ENCODE measurements at places on chromosomes 1 and 21.

GRCh38 chr1:157249739-157250138 lies 111.5 kb upstream of the ETV3 start:
- no peak for DNase-seq

DNA sequence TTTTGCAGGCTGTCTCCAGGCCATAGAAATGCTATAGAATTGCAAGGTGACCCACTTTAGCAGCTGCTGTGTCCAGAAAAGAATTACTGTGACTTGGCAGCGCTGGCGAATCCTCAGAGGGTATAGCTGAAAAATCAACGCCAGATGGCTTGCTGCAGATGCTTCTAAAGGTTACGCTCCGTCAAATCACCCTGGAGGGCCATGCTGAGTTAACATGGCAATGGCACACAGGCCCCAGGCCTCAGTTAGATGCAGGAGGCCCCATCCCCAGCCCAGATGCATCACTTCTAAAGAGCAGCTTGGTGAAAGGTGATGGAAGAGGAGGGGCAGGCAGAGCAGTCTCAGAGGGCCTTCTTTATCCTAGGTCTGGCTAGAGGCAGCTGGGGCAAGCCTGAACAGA lies 18.0 kb downstream of the KIAA1614 start:
- DNase-seq = no peak

DNA sequence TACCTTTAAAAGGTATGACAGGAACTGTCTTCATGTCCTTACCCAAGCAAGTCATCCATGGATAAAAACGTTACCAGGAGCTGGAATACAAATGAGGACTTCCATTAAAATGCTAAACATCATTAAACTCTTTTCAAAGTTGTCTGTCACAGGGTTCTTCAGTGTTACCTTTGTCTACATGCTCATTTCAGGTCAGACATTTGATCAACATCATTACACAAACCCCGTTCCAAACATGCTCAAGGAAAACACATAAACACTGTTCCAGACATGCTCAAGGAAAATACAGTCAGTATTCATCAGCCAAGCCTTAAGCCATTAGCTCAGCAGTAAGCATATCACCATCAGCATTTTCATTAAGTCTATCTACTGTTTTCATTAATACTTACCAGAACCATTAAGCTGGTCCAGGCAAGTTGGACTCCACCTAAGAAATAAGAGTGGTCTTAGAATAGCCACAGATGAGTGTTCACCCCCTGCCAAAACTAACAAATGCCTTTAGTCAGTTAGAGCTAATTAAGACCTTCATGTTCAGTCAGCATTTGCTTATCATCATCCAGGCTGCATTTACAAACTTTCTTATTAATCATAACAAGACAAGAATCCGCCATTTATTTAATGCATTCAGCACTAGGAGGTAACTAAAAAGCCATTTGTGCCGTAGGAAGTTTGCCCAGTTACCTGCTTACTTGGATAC lies 2.2 kb downstream of the GAS5 start:
- DNase-seq = no peak

- DNase-seq = no peak
These were observed 221.7 kb downstream of the COL11A1 start for GRCh38 chr1:102886638-102887037.

GRCh38 chr1:44067266-44068250 lies 36.3 kb upstream of the SLC6A9 start:
- no peak for DNase-seq

DNA sequence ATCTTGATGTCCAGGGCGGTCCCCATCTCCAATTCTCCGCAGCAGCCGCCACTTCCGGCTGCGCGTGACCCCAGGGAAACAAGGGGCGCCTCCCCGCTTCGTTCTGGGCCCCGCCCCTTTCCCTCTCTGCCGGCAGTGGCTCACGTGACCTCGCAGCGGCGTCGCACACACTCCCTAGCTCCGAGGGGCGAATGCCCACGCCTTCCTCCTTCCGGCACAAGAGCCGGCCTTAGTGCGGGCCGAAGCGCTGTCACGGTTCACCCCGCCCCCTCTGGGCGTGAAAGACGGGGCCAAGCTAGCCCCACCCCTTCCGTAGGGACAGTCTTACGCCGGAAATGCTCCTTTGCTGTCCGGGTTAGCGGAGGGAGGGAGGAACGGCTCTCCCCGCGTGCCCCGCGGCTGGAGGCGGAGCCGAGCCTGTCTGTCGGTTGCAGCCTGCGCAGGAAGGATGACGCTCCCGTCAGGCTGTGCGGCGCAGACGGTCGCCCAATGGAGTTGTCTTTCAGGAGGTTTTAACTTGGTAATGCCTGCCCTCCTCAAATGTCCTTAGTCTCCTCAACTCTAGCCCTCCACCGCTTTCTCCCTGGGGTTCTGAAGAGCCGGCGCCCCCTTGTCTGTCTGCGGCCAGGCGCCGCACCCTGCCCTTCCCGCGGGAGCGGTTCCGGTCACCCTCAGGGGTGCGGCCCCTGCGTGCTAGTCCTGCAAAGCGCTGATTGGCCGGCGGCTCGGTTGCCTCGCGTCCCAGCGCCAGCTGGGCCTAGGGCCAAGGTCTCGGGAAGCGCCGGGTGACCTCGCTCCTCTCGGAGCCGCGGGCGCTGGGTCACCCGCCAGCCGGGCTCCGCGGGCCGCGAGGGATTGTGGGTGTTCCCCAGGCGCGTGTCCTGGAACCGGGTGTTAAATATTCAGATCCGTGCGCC lies at the start of gene VPS26C:
TSS of gene VPS26C (minus strand) at position 66 of the 917 bp plus-strand sequence. CDS start at position 26, 40 bp downstream.
- DNase-seq = peak; percentile 98

DNA sequence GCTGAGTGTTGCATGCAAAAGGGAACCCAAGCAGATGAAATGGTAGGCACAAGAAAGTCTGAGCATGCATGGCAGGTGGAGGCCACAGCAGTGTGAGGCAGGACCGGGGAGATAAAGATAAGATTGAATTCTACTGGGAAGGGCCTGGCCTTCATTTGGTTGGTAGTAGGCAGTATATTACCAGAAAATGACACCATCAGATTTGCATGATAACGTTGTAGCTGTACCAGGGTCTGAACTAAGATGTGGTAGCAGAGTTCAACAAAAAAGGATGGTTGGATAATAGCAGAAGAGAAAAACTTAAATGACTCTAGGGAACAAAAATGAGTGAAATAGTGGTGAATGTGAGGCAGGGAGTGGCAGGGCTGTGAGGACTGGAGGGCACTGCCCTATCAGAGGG lies 75.6 kb upstream of the DNAJC6 start:
- no peak for DNase-seq

- no peak for DNase-seq
These were observed 106.7 kb upstream of the C8B start for GRCh38 chr1:57072401-57073110.

DNA sequence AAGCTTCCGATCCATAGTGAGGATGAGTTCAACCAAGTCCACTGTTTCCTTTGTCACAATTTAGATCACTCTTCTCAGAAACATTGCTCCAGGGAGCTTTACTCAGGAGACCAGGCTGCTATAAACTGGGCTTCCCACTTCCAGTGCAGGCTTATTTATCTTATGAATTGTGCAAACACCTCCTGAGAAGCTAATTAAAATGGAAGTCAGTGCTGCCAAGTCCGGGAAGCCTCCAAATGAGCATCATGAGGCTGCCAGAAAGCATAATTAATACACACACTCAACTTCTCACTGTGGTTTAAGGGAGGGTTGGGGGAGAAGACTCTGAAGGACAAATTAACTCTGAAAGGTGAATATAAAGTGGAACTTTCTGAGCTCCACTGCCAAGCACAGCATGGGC lies 145.0 kb upstream of the SGIP1 start:
- DNase-seq = no peak

- no peak for DNase-seq
These were observed 23.5 kb downstream of the DNAJC6 start for GRCh38 chr1:65332821-65333220.

DNA sequence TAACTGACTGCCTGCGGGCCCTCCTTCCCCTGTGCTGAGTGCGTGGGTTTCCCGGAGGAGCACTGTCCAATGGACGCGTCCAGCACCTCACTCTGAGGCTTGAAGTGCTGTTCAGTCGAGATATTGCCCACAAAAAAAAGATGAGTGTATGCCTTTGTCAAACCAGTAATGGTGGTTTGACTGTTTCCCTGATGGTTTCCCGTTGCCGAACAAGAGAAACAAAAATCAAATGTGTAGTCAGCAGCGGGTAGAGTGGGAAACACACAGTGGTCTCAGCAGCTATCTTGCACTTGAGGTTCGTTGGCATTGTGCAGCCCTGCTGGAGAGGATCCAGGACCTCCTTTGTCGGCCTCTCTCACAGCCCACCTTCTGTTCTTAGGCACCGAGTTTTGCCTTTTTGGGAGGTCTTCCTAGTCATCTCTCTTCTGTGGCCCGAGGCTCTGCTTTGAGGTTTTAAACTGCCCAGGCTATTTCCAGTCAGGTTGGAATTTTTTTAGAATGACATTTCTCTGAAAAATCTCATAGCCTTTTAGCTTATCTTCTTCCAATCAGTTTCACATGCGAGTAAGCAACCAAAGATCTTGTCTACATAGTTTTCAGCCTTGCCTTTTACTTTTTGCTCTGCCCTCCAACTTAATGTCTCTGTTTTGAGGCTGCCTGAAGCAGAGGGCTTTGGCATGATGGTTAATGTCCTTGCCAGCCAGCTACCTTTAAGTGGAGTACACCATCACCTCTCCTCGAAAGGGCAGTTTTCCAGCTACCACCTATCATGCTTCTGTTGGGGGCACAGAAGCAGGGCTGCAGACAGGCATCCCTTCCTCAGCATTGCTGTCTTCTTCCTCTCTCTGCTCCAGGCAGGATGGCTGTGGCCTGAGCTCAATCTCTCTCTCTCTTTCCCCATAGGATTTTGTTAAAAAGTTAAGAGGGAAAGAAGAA lies 132.3 kb downstream of the URB2 start:
- no peak for DNase-seq

DNA sequence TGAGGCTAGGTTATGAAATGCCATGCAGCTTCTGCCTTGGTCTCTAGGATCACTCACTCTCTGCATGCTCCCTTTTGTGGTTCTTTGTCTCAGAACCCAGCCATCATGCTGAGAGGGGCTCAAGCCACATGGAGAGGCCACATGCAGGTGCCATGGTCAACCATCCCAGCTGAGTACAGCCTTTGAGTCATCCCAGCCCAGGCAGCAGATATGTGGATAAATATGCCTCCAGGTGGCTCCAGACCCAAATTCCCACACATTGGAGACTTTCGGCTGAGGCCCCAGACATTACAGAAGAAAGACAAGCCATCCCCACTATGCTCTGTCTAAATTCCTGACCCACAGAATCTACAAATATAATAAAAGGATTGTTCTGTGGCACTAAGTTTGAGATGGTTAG lies 102.0 kb downstream of the LHX9 start:
- DNase-seq = no peak

GRCh38 chr1:234732260-234732659 lies 122.3 kb upstream of the IRF2BP2 start:
- no peak for DNase-seq

GRCh38 chr1:92425617-92426016 lies 61.1 kb downstream of the GFI1 start:
- DNase-seq = no peak

DNA sequence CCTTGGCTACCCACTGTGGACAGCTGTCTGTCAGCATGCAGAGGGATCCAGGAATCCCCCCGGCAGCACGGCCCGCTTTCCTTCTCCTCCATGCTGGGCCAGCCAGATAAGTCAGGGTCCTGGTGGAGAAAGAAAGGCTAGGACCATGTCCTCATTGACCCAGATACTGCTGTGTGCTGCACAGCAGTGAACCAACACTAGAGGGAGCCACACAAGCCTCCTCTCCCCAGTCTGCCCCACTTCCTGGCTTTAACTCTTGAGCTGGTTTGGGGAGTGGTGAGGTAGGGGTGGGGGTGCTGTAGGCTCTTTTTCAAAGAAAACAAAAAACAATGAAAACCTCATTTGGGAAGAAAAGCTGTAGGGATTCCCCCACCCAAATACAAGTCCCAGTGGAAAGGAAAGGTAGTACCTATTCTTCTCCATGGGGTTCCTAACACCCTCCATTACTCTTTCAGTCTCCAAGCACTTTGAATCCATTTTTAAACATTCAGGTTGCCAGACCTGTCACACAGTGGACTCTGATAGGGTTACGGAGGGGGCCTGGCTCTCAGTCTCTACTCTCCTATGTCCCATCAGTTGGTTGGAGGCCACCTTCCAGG lies 84.9 kb upstream of the CD1D start:
- no peak for DNase-seq

GRCh38 chr1:19179597-19180264 lies 30.3 kb downstream of the UBR4 start:
- DNase-seq = no peak

- no peak for DNase-seq
These were observed 136.2 kb downstream of the RHOU start for GRCh38 chr1:228871314-228872061.

- no peak for DNase-seq
These were observed 28.0 kb downstream of the AGBL4 start for GRCh38 chr1:49995734-49996133.

DNA sequence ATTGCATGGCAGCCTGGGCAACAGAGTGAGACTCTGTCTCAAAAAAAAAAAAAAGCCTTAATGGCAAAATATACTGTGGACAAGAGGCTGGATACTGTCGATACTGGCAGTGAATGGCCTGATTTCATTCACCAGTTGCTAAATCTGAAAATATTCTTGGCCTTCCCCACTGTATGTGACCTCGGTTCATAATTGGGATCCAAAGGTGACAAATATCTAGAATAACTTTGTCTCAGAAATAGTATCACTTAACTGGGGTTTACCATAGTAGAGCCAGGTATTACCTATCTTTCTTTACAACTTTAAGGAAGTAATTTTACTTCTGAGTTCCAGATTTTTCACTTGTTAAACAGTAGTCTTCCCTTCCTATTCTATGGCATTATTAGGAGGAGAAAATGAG lies 8.4 kb downstream of the MTF2 start:
- DNase-seq = no peak

DNA sequence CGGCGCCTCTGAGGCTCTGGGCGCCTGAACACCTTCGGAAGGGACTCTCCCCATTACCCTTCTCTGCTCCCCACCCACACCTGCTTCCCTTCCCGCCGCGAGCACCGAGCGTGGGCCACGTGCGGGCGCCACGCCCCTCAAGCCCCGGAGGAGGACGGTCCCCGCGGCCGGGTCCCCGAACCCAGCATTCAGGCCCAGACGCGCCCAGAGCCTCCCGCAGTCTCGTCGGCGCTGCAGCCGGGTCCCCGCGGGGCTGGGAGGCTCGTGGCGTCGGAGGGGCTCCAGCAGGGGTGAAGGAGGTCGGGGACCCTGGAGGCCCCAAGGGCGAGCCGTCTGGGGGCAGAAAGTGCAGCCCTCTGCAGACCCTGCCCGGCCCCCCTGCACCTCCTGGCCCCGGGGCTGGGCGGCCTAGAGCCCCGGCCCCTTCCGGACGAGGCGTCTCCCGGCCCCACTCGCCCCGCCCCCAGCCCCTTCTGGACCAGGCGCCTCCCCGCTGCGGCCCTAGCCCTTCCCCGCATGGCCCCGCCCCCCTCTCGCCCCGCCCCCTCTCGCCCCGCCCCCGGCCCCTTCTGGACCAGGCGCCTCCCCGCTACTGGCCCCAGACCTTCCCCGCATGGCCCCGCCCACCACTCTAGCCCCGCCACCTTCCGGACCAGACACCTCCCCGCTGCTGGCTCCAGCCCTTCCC lies 378 bp upstream of the SMIM1 start:
- DNase-seq = peak; percentile 79

DNA sequence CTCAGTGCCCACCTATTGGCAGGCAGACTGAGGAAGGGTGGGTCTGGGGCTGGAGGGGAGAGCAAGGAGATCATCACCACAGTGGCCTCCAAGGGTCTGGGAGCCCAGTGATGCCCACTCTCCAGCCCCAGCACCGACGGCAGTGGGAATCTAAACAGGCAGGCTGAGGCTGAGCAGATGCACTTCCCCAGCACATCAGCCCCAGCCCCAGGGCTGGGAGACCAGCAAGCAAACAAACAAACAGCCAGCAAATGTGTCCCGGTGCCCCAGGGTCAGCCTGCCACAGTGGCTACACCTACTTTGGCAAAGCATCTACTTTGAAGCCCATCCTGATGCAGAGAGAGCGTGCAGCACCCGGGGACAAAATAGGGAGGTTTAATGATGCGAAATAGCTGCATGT lies 216.3 kb upstream of the ZC3H12A start:
- no peak for DNase-seq
